Melanocyte of skin (primary cell): ENCODE measurements at places on chromosomes 3 and 15. TPM values are rescaled to one million over a fixed set of nuclear protein-coding genes. Genes with fewer than 3 reads are reported as not detected.

The ACOX2 gene
- total RNA-seq: 1.1 and 1.4 TPM in 2 replicates

The SMCO1 gene
- total RNA-seq: not detected in 2 replicates

The RTP3 gene
- total RNA-seq: not detected in 2 replicates

The SCAMP5 gene
- 8.4 and 10.3 TPM in 2 replicates for total RNA-seq

The WDR93 gene
- under 0.01 and 0.15 TPM in 2 replicates for total RNA-seq

The CD96 gene
- total RNA-seq: 0.36 and 0.69 TPM in 2 replicates

The ROBO2 gene
- 25.0 and 35.0 TPM in 2 replicates for total RNA-seq

The HACL1 gene
- total RNA-seq: 69.6 and 163 TPM in 2 replicates

The CCDC13 gene
- 0.31 and 0.33 TPM in 2 replicates for total RNA-seq

The SLC12A1 gene
- total RNA-seq: under 0.01 and 0.15 TPM in 2 replicates

The REC114 gene
- not detected in 2 replicates for total RNA-seq

The OXTR gene
- 0.62 and 0.67 TPM in 2 replicates for total RNA-seq

The SLC22A13 gene
- total RNA-seq: 0.33 TPM in 1 of 2 replicates, not detected in the other

The SH2D7 gene
- total RNA-seq: not detected in 2 replicates

The IL20RB gene
- 0.69 TPM in 1 of 2 replicates, not detected in the other for total RNA-seq

The MANF gene
- 101 and 118 TPM in 2 replicates for total RNA-seq

The RARRES1 gene
- 0.62 and 1.00 TPM in 2 replicates for total RNA-seq

The FGF12 gene
- not detected in 2 replicates for total RNA-seq

The TRAIP gene
- 10.5 and 11.3 TPM in 2 replicates for total RNA-seq

The FANCD2OS gene
- total RNA-seq: not detected in 2 replicates

The SLC24A5 gene
- 614 and 1,301 TPM in 2 replicates for total RNA-seq
